NCI-H1417 treated with DMSO at 0.1 percent for 48 hours (cell line): ENCODE measurements at places on chromosomes 16 and 17.

DNA sequence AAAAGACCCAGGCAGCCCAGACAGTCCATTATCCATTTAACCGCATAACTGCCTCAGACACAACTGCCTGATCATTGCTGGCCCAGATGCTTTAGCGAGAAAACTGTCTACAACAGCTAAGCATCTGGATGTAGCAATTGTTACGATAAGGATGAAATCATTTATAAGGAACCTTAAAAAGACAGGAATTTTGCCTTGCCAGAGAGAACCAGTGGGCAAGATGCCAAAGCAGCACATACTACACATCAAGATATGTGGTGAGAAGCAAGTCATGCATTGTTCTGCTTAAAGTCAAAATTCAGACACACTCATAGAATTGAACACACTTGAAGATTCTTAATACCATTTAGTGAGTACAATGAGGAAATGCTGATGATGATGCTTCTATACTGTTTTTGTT lies 1525.3 kb downstream of the CDH8 start:
- no peak for DNase-seq

DNA sequence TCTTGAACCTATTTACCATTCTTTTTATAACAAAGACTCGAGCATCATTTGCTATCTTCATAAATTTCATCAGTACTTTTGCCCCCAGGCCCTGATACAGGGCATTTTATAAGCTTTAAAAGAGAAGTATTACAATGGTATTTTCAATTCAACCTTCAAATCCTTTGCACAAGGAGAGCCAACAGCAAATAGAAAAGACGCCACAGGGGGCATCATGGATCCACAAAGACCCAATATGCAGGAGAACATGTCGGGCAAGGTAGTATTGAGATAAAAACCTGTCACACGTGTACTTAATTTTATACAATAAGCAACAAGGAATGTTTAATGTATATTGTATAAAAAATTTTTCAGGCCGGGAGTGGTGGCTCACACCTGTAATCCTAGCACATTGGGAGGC lies 10.2 kb downstream of the MAP3K14 start:
- no peak for DNase-seq

DNA sequence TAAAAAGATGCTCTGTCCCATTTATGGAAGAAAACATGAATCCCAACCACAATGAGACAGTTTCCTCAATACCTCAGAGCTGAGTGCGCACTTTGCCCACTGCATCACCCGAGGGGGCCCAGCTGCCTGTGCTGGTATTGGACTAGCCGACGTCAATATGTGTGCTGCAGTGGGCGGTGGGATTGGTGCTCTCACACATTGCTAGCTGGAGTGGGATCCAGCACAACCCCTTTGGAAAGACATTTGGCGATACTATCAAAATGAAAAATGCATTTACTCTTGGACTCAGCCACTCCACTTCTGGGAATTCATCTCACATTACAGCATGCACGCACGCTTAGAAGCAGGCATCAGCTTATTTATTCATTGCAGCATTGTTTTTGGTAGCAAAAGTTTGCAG lies 289.2 kb upstream of the FOXF1 start:
- no peak for DNase-seq

DNA sequence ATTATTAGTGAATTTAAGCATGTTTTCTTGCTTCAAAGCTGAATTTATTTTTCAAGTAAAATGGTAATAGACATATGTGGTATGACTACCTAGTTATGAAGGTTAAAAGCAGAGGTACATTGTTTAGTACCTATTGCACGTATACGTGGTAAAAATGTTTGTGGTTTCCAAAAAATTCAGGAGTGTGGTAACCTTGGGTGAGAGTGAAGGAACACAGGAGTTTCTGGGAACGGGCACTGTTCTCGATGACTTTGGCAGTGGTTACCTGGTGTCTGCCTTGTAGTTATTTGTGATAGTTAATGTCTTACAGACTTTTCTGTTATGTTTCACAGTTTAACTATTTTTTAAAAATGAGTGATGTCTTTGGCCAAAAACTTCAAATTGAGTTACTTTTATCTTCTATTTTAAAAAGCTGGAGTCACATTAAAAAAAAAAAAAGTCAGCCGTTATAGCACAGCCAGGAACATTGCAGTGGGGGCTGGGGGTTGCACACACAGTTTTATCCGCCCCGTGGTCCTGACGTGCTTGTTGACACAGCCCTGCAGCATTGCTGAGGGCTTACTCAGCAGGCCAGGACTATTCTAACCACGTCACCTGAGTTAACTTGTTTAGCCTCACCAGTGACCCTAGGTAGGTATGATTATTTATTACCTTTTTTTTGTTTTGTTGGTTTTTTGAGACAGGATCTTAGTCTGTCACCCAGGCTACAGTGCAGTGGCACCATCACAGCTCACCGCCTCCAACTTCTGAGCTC lies 10.9 kb downstream of the JPT2 start:
- DNase-seq = no peak

DNA sequence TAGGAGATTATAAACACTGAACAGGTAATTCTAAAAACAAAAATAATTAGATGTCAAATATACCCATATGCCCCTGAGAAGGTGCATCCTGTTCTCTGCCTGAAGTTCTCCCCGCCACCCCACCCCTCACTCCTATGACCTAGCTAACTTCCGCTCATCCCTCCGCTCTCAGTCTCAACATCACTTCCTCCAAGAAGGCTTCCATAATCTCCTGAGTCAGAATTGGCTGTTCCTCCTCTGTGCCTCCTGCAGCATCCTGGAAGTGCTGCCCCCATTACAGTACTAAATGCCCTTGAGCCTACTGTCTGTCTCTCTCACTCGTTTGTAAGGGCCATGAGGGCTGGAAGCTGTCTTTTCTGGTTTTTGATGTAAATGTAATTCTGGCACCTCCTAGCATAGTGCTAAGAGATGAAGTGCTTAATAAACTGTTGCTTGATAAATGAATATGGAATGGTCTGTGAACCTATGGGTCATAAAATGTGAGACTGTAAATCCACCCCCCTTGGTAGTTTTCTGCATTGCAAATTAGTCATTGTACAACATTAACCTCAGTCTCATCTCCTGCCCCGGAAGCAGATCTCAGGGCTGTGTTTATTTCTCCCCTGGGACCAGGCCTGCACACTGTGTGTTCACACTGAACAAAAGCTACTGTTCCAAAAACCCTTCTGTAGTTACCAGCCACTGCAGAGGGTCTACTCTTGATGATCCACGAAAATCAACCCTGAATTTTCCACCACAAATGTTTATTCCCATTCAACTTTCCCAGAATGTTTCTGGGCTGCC lies 3.9 kb upstream of the MYO1D start:
- DNase-seq = no peak

DNA sequence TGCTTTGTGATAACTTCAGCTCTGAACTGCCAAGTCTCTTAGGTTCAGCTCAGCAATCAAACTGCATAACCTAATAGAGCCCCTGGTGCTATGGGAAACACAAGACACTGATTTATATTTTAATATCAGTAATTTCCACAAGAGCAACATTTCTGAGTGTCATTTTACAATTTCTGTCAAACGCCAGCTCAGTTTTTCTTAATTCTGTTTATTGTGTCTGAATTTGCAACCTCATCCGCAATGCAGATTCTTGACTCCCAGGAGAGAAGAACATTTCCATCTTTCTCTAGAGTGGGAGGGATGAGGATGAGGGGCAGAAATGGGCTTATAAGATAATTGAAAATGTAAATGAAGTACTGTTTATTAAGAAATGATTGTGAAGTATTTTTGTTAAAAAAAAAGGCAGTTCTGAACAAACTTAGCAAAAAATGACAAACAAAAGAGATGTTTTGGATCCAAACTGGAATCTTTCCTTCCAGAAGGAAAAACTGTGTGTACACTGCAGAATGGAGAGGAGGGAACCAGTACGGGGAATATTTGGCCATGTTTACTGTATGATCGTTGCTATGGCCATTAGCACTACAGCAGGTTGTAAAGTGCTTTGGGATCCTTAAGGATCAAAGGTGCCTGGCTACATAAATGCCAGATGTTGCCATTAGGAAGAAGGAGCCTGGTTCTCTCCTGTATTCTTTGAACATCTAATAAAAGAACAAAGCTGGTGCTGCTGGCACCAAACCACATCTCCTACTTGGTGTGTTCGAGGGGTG lies 7.4 kb upstream of the PMFBP1 start:
- DNase-seq = no peak

DNA sequence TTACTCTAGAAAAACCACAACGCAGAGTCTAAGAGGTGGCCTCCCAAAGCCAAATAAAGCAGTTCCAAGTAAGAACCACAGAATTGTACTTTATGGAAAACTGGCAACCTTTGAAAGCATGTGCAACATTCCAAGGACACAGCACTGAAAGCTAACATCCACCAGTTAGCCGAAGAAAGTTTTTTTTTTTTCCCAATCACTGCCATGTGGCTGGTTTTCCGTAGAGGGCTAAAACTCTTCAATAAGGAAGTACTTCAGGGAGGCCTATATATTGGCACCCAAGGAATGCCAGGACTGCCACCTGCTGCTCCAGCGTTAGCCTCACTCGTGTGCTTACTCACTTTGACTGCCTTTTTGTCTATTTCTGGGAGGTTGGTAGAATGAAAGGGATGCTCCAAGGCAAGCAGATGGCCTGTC lies 25.2 kb downstream of the CEP95 start:
- DNase-seq = no peak

- no peak for DNase-seq
Measured at GRCh38 chr16:84754956-84755672, 55.3 kb downstream of the USP10 start.

DNA sequence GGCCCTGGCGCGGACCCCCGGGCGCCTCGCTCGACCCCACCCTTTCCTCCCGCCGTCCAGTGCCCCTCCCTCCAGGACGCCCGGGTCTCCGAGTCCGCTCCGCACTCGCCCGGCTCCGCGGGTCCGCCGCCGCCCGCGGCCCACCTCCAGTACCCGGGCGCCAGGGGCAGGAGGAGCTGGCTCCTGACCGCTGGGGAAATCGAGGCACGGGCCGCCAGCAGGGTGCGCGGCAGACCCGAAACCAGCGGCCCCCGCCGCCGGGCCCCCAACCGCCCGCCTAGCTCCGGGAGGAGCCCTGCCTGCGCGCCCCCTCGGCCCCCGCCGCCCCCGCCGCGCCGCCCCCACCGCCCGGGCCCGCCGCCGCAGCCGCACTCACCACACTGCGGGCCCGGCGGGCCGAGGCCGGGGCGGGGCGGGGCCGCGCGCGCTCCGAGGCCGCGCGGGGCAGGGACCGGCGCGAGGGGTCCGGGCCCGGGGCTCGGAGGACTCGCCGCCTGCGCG lies 333 bp downstream of the MAFG start:
- DNase-seq = no peak
